ENCODE measurements at places on chromosomes 6 and 20.

DNA sequence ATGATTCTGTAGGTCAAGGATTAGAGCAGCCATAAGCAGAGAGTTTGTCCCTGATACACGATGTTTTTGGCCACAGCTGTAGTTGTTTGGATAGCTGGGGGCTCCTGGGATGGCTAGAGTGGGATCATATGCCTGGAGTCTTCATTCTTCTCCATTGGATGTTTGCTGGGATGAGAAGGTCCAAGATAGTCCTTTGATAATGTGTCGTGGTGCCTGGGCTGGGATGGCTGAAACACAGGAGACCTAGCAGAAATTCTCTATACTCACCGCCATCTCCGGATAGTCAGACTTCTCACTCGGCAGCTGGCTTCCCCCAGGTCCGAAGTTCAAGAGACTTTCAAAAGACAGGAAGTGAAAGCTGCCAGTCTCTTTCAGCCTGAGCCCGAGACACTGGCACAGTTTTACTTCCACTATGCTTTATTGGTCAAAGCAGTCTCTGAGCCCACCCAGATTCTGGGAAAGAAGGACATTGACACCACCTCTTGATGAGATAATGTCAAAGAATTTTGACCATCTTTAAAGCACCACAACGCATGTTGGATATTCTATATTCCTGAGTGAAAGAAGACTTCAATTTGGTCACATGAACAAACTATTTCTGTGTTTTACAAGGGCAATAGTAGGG, 16.0 kb downstream of the MARCKS start:
- no peak for DNase-seq

DNA sequence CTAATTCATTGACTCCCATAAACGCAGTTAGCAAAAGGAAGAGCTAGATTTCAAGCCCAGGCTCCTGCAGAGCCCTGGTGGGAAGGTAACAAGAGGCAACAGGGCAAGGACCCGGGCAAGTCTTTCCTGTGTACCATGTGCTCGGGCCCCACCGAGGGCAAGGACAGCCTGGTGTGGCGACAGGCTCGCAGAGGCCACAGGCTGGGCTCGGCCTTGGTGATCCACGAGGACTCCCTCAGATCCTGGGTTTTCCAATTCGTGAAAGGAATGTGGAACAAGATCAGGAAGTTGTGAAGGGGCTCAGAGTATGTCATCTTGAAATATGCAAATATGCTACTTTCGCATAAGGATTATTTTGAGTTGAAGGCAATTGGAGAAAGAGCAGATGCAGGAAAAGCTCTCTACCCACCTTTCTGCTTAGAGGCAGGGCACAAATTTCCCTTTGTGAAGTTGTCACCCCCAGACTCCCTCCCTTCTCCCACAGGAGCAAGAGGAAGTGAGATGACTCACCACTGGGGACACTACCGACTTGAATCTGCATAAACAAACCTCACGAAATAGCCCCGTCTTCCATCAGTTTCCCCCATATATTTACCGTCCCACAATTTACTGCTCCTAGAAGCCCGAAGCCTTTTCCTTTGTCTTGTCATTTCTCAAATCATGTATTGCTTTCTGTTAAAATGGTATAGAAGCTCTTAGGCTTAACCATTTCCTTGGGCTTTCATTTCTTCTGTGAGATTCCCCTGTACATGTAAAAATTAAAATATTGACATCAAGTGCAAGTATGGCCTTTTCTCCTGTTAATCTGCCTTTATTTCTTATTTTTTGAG, 79.0 kb downstream of the PSMG4 start:
- no peak for DNase-seq

- peak; percentile 42 for DNase-seq
These were observed 1.1 kb upstream of the RPS6KA2 start for GRCh38 chr6:166627875-166628801.

DNA sequence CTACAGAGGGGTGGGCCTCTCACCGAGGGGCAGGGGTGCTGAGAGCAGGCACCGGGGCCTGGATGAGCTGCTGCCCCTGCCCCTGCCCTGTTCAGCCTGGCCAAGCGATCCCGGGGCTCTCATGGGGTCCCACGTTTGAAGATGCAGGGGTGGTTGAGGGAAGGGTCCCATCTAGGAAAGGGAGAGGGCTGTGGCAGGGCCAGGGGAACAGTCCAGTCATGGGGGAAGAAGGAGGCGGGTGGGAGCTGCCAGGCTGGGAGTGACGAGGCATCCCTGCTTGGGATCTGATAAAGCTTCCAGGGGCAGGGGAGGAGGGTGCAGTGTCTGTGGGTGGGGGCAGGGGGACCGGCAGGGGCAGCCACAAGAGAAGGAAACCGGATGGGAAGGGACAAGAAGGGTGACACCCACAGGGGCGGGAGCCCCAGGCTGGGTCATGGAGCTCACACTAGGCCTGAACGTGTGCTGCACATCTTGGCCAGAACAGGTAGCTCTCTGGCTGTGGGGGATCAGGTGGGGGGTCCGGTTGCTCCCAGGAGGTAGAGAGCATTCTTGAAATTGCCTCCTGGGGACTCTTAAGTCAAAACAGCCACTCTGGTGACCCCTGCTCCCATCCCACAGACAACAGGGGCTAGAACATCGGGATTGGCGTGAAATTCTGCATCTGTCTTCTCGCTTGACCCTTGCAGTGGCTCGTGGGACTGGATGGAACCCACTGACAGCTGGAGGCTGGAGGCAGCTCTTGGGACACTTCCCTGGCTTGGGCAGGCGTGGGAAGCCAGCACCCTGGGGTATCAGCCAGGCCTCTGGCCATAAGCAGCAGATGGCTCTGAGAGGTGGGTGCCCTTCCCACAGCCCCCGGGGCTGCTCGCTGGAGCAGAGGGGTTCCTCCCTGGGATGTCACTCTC, 58.0 kb upstream of the GATA5 start:
- no peak for DNase-seq

DNA sequence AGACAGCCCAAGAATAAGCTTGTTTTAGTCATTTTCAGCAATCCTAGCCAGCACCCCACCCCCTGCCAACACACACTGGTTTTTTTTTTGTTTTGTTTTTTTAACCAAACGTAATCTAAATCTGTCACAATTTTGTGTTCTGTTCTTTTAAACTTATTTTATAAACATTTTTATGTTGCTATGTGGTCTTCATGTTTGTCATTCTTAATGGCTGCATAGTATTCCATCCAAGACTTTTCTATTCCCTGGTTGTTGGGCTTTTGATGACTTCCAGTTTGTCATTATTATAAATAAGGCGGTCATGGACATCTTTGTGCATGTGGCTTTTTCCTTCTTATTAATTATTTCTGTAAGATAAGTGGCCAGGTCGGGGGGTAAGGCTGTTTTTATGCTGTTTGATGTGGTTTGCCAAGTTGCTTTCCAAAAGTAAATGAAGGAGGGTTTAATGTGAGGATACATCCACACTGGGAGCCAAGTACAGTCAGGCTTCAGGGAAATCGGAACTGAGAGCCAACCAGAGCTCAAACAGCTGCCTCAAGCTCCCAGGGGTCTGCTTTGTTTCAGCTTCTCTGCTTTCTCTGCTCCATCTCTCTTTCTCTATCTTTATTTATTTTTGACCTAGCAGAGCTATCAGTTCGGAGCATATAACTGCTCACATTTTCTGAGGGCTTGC, 125.8 kb downstream of the VEGFA start:
- no peak for DNase-seq

DNA sequence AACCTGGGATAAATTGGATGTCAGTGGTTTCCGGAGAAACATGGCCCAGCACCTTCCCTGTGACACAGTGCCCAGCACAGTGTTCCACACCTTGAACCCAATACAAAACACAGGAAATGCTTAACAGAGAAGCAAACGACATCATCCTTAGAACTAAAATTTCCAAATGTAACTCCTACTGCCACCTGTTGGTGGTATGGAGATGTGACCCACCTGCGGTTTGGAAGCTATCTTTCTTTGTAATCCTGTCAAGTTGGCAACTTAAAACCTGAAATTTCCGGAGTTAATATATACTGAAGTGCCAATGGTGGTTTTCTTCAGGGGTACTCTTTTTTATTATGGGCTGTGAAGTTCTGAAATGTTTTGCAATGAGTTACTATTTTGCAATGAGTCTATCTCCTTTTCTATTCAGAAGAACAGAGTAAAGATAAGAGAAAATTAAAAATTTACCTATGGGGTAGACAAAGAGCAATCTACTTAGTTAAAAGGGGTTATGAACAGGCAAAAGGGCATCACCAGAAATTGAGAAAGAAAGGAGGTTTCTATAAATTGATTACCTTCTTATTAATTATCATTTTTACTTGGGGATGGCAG, 658.8 kb downstream of the PTPRT start:
- no peak for DNase-seq

GRCh38 chr6:75748743-75749538, at the start of gene MYO6:
Gene MYO6 (plus strand): TSS chr6:75749239. CDS start chr6:75817548, 68,309 bp downstream.
- DNase-seq = peak; percentile 31

GRCh38 chr6:72886170-72886569, 264.3 kb downstream of the KCNQ5 start:
- DNase-seq = no peak

DNA sequence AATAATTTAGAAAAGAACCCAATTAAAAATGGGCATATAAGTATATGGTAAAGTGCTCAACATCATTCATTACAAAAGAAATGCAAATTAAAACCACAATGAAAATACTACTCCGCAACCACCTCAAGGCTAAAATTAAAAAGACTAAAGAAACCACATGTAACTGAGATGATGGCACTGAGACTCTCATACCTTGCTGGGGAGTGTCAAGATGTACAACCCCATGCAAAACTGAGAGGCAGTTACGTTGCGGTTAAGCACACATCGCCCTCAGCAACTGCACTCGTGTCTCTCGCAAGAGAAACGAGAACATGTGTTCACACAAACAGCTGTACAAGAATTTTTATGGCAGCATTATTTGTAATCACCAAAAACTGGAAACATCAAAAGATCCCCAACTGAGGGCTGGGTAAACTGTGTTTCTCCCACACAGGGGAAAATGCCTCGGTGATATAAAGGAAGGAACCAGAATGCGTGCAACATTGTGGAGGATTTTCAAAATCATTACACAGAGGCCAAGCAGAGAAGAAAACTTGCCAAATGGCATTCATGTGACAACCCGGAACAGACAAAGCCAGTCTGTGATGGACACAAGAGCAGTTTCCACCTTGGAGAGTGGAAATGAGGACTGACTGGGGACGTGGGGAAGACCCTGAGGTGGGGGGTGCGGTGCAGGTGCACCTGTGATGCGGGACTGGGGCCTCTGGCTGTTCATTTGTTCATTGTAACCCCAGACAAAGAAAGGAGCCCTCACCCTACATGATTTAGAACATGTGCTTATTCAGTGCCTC, 144.9 kb downstream of the WDR27 start:
- DNase-seq = no peak

- no peak for DNase-seq
These were observed 150.4 kb upstream of the BMP5 start for GRCh38 chr6:56025795-56026194.

DNA sequence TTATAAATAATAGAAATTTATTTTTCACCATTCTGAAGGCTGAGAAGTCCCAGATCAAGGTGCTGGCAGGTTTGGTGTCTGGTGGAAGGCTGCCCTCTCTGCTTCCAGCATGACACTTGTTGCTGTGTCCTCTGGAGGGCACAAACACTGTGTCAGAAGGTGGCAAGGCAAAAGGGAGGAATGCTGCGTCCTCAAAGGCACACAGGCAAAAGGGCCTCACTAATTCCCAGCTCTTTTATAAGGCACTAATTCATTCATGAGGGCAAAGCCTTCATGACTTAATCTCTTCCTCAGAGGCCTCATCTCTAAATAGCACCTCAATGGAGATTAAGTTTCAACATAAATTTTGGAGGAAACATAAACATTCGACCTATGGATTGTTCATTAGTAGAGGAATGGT, 209.5 kb upstream of the SMLR1 start:
- DNase-seq = no peak

DNA sequence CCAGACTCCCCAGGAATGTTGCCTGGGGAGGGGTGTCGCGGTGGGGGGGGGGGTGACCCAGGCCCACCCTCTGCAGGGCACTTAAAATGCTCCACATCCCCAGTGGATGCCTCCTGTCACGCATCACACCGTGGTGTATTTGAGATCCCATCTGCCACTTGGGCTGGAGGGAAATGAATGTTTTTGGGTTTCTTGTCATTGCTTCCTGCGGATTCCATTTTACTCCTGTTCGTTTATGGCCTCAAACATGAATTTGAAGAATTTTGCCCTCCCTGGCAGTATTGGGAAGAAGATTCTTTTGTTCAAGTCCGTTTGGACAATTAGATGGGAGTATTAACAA, 544 bp upstream of the KHDC1 start:
- no peak for DNase-seq

DNA sequence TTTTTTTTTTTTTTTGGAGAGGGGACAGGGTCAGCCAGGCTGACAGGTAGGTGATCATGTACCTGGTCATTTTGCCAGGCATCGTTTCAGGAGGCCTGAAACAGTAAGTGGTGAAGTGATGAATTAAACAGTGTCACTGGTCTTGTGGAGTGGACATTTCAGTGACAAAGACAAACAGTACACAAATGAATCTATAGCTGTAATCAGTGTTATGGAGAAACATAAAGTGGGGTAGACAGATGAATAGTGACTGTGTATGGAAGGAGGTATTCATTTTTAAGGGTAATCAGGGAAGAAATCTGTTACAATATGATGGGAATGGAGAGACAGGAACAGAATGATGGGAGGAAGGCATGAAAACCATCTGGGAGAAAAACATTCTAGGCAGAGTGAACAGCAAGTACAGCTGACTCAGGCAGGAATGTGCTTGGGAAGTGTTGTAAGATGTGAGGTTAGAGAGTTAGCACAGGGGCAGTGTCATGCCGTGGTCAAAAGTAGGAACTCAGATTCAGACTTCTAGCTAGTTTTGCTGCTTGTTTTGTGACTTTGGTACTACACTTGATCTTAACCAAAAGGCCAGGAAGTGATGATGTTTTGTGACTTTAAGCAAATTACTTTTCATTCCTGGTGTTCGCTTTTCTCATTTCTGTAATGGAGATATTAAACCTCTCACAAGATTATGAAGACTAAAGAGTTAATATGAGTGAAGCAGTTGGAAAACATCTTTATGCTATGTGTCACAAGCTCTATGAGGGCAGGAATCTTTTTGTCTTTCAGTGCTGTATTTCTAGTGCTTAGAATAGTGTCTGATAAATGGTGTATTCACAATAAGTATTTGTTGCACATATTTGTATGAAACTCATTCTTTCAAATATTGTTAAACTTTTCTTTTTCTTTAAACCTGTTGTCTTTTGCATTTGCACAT, 43.4 kb downstream of the QKI start:
- no peak for DNase-seq

DNA sequence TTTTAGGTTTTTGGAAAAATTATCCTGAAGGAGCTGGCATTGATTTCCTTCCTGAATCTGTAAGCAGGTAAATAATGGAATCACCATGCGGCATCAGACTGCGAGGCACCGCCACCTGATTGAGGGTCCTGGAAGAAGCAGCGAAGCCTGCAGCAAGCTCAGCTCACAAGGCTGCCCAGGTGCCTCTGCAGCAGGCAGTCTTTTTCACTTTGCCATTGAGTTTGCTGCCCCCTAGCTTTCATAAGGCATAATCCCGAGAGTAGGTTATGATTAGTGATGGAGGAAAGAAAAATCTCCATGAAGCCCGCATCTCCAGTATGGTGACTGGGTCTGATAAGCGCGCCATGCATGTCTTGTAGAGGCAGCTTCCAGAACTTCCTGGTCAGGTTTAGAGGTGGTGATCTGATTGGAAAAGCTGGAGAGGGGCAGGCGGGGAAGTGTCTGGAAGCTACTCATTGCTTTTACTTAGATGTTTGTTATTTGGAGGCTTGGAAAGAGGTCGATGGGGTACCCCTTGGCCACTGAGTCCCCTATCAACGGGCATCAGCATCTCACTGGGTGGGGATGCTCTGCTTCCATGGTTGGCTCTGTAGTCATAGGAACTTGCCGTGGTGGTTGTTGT, 26.7 kb downstream of the IYD start:
- DNase-seq = no peak

GRCh38 chr6:79028641-79029314, 49.3 kb downstream of the PHIP start:
- no peak for DNase-seq

Measured in stimulated activated CD4-positive, alpha-beta T cell treated with anti-CD3 and anti-CD28 coated beads, Interleukin-4, amount 100 ng/mL, for 4 hours (primary cell).